ENCODE measurements at places on chromosomes 5 and 9.

DNA sequence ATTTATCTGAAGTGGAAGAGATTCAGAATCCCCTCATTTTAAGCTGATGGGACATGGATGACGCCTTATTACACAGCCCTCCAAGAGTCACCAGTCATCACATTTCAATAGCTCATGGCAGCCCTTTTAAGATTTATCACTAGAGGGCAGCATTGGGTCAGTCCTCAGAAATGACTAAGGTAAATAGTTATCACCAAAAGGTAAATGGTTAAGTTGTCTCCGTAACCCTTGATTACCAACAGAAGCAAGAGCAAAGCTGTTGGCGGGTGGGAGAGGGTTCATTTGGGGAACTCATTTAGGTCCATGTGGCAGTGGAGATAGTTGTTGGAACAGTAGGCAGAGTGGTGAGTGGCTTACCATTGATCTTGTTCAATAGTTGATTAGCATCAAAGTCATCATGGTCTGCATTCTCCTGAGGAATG, 12.0 kb upstream of the C9 start:
- H3K36me3 ChIP-seq, result peaks cover 62% of the 10 kb centered on the region
- H3K27ac ChIP-seq, result no peak overlapping the region
- DNase-seq, result no peak

GRCh38 chr5:148686660-148687059, 32.3 kb upstream of the HTR4 start:
- no peak overlapping the region for H3K27ac ChIP-seq
- no peak for DNase-seq
- no peak overlapping the region for H3K4me3 ChIP-seq
- no peaks in the 10 kb centered on the region for H3K36me3 ChIP-seq
- peaks cover 8% of the 10 kb centered on the region for H3K4me1 ChIP-seq

DNA sequence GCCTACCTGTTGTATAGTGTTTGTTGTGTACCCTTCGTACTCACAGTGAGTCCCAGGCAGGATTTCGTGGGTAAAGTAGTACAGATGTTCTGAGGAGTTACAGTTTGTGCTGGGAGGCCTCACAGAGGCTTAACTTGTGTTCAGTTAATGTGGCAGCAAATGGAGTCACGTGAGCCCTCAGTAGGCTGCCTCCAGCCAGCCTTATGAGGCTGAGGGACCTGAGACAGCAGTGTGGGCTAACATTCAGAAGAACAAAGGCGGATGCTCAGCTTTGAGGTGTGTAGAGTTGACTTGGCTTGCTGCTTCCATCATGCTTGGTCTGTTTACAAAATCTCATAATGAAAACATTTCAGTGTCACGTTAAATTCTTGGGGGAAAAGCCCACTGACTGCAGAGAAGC, 118.1 kb downstream of the TRIO start:
- no peak overlapping the region for H3K27ac ChIP-seq
- peaks cover 72% of the 10 kb centered on the region for H3K4me1 ChIP-seq
- H3K36me3 ChIP-seq, result no peaks in the 10 kb centered on the region

- H3K27ac ChIP-seq, result no peak overlapping the region
- H3K36me3 ChIP-seq, result no peaks in the 10 kb centered on the region
- no peak for DNase-seq
- H3K27me3 ChIP-seq, result no peaks in the 10 kb centered on the region
- H3K4me3 ChIP-seq, result no peak overlapping the region
Measured at GRCh38 chr5:160757194-160757593, 94.8 kb downstream of the ATP10B start.

Measured in stomach (tissue), 19 donors.